ENCODE measurements at places on chromosomes 11 and 22.

GRCh38 chr11:117792241-117792640 is 4.8 kb downstream of the DSCAML1 start:
- no peak for DNase-seq

DNA sequence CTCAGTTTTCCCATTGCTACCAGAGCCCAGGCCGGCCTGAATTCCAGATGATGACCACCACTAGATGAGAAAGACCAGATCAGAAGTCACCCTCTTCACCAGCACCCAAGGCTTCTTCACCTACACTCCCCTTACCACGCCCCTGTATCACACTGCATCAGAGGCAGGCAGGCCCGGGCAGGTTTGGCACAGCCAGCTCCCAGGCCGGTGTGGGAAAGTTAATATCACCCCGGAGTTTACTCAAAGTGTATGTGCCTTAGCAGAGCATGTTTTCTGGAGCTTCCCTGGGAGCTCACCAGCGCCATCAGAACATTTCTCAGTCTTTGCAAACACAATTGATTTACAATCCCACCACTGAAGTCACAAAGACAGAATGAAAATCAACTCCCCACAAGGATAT is 47.5 kb upstream of the POU2AF1 start:
- DNase-seq = no peak

DNA sequence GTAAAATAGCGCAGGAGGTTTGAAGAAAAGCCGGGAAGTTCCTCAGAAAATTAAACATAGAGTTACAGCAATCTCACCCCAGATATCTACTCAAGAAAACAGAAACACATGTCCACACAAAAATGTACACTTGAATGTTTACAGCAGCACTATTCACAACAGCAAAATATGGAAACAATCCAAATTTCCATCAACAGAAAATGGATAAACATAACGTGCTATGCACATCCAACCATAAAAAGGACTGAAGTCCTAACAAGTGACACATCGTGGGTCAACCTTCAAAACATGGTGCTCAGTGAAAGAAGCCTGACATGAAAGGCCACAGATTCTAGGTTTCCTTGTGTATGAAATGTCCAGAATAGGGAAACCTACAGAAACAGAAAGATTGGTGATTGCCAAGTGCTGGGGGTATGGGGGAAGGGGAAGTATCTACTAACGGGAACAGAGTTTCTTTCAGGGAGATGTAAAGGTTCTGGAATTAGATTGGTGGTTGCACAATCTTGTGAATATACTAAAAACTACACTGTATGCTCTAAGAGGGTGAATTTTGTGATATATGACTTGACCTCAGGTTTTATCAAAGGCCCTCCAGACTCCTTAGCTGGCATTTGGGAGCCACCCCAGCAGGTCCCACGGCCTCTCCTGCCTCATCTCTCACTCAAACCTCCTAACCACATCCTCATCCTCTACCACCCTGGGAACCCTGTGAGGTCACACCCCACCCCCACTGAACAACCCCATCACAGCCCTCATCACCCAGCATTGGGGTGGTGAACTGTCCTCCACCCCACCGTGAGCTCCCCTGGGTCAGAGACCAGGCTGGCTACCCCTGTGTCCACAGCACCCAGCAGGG is 69.2 kb upstream of the PRR5 start:
- no peak for DNase-seq

- DNase-seq = no peak
Measured at GRCh38 chr11:47773882-47774281, 6.7 kb upstream of the FNBP4 start.

DNA sequence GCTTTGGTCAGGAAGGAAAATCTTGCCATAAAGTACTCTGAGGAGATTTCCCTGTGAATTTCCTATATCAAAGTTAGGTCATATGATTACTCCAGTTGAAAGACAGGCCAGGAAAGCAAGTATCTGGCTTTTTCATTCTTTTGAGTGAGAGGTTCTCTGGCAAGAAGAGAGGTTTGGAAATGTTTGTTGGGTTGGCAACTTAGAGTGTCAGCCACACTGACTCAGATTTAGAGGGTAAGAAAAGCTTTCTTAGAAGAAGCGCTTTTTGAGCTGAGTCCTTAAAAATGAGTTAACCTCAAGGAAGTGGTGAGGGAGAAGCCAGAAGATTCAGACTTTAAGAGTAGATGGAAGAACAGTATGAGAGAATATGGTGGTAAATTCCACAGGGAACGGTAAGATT is 86.1 kb upstream of the BDNF start:
- DNase-seq = no peak

DNA sequence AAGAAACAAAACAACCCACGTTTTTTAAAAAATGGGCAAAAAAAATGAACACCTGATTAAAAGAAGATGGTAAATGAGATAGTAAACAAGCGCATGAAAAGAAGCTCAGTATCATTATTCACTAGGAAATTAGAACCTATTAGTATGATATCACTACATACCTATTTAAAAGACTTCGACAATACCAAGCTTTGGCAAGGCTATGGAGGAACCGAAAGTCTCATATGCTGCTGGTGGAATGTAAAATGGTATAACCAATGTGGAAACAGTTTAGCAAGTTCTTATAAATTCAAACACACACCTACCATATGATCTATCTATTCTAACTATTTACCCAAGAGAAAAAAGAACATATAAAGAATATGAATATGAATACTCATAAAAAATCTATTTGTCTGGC is 143.8 kb downstream of the APOL5 start:
- no peak for DNase-seq

GRCh38 chr11:1675536-1676228 is 21.3 kb upstream of the KRTAP5-6 start:
- no peak for DNase-seq

DNA sequence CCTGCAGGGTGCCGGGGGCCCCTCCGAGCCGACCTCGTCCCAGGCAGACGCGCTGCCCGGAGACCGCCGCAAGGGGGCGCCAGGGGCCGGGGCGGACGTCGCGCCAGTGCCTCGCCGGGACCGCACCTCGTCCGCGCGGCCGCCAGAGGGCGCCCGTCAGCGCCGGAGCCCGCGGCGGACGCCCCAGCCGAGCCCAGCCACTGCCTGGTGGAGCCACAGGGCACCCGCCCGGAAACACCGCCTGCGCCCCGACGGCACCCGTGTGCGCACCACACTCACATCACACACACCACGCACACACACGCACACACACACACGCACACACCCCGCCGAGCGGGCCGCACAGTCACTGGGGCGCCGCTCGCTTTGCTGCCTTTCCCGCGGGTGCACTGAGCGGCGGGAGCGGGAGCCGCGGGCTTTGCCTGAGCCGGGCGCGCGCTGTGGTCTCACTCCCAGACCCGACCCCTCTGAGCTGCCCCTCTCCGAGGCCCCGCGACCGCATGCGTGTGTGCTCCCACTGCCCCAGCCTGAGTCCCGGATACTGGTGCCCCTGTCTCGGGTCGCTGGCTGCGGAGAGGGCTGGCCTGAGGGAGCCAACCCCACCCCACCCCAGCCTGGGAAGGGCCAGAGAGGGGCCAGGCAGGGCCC is 449.3 kb downstream of the OPCML start:
- DNase-seq = no peak

- DNase-seq = no peak
Measured at GRCh38 chr11:16603245-16603644, 135.2 kb upstream of the C11orf58 start.

- no peak for DNase-seq
Measured at GRCh38 chr11:64306563-64306875, 1.2 kb downstream of the ESRRA start.

DNA sequence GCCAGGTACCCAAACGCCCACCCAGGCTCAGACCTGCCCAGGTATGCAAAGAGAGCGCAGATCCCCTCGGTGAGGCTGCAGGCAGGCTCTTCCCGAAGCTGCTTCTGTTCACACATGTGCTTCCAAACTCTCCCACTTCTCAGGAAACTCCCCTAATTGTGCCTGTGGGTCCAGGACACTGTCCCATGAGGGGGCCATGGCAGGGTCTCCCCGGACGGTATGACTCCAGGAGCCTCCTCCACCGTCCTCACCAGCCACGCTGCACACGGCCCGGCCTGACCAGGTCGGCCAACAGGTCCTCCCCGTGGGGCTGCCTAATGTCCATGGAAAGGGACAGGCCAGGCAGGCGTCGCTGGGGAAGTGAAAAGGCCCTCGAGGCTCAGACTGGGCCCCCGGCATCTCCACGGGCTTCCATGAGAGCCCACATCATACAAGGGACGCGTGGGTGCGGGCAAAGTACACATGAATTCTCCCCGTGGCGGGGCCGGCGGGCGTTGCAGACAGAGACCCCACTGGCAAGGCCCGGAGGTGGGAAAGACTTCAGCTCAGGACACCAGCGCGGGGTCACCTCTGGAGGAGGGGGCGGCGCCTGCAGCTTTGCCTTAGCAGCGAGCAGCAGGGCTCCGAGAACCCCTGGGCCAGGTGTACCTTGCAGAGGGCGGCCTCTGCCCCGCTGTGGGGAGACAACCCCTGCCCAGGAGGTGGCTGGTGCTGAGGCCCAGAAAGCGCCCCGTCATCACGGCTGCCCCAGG is 526.1 kb downstream of the BRD1 start:
- DNase-seq = no peak

GRCh38 chr22:43508489-43508888 is 96.7 kb downstream of the MPPED1 start:
- no peak for DNase-seq

DNA sequence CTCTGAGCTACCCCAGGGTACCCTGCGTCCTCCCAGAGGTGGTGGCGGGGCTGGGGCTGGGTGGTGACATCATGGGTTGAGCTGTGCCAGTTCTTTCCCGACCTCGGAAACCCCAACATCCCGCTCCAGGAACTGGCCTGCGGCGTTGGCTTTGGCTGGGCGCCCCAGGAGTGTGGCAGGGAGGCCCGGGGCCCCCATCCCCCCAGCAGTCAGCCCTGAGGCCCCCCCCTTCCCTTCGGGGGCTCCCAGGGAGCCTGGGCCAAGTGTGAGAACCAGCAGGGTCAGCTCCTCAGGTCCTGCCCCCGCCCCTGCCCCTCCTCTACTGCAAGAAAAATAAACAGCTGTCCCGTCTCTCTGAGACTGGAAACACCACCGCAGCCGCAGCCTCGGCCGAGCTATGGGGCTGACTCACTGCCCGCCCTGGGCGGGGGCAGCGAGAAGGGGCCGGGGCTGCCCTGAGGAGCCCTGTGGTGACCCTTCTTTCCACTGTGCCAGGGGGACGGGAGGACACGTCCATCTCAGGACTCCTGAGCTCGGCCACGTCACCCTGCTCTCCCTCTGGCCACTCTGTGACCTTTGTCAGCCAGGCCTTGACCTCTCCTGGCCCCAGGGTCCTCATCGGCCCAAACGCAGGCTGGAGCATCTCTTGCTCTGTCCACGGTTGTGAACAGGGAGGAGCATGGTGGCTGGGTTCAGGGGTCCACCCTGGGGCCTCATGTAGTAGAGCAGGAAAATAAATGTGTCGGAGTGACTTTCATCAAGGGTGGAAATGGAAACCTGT is 73.4 kb downstream of the WNT7B start:
- DNase-seq = no peak

GRCh38 chr11:95711162-95711944 is 78.2 kb downstream of the FAM76B start:
- no peak for DNase-seq

DNA sequence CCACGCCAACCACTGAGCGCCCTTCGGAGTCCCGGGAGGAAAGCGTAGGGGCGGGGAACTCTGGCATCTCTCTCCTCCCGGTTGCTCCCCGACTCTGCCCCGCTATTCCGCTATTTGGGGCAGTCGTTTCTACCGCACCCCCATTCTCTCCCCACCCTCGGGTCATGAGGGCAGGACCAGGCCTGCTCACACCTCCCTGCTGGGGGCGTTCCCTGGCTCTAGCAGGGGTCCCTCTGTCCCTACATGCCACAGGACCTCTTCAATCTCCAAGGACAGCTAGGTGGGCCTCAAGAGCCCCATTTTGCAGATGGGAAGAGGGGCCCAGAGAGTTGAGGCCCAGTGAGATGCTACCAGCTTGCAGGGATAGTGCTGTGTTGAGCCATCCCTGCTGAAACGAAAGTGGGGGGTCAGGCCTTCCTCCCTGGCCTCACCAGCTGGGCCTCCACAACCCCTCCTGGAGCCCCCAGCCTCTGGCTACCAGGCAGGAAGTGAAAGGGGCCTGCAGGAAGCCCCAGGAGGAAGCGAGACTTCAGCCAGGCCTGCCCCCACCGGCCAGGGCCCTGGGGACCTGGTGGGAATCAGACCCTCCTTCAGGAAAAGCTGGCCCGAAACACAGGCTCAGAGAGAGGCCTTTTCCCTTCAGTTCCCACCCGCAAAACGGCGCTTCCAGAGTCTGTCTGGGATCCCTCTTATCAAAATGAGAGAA is 5.5 kb upstream of the SHISA8 start:
- no peak for DNase-seq

GRCh38 chr11:121515335-121515671 is 62.5 kb upstream of the SORL1-AS1 start:
- no peak for DNase-seq

DNA sequence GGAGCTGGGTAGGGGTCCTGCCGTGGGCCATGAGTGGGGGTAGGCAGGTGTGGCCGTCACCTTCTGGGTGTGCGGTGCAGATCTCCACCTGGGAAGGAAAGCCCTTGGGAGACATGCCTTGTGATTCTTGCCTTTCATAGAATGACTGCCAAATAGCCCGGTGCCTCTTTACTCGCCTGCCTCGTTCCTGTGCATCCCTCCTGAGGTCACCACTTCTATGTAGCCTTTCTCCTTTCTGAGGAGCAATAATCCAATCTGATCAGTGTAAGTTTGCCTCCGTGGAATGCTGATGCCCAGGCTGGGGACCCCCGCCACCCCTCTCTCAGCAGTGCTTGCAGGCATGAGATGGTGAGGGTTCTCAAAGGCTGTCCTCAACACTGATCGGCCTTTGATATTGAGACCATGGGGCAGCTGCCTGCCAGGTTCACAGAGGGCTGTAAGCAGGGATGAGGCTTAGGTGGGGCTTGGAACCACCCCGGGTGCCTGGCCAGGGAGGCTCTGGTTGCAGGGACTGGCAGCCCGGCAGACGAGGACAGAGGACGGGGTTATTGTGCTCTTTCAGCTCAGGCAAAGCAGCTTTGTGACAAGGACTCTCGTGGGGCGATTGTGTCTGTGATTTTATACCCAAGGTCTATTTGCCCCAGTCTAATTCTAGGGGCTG is 86.1 kb upstream of the WNT7B start:
- no peak for DNase-seq

DNA sequence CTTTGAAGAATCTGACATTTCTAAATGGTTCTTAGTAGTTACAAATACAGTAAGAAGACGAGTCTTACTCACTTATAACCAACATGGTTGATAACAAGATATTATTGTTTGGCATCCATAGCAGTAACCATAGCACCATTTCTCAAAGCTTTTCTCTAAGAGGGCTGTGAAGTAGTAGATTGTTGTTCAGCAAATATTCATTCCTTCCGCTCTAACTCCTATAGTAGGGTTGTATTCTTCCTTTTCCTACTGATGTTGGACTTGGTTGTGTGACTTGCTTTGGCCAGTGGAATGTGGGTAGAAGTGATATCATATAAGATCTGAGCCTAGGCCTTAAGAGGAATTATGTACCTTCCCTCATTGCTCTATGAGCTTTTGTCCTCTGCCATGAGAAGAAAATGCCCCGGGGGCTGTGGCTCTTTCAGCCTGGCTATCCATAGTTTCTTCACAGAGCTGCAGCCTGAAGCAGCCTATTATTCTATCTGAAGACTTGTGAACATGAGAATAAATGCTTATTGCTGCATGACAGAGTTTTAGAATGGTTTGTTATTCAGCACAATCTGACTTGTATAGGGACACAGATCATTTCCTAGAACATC is 28.9 kb upstream of the ZBED5 start:
- no peak for DNase-seq

- peak; percentile 8 for DNase-seq
Measured at GRCh38 chr11:107859459-107860239, 1.1 kb upstream of the SLC35F2 start.

GRCh38 chr11:66663741-66664296 is 13.9 kb downstream of the RBM4B start:
- no peak for DNase-seq

All from activated gamma-delta T cell treated with Interleukin-2 at 50 U/mL for 16 hours (primary cell).